ENCODE measurements at places on chromosomes 4 and X.

GRCh38 chr4:82124932-82125786, 248.6 kb downstream of the HNRNPD start:
- DNase-seq: no peak

DNA sequence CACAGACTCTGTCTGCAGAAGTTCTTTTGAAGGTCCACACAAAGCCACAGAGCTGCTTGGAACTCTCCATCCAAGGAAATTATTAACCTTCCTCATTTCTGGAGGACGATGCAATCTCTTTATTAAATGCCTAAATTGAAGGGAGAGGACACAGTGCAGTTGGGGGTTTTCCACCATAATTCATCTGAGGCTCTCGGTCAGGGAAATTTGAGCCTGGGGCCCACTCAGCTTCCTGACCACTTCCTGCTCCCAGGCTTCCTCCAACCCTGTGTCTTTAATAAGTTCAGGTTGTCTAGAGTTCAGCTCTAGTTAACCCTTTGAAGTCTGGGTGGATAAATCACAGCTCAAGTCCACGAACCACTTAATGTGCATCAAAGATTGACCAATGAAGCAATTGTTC, 58.5 kb downstream of the PRPS1 start:
- DNase-seq: peak; percentile 88

DNA sequence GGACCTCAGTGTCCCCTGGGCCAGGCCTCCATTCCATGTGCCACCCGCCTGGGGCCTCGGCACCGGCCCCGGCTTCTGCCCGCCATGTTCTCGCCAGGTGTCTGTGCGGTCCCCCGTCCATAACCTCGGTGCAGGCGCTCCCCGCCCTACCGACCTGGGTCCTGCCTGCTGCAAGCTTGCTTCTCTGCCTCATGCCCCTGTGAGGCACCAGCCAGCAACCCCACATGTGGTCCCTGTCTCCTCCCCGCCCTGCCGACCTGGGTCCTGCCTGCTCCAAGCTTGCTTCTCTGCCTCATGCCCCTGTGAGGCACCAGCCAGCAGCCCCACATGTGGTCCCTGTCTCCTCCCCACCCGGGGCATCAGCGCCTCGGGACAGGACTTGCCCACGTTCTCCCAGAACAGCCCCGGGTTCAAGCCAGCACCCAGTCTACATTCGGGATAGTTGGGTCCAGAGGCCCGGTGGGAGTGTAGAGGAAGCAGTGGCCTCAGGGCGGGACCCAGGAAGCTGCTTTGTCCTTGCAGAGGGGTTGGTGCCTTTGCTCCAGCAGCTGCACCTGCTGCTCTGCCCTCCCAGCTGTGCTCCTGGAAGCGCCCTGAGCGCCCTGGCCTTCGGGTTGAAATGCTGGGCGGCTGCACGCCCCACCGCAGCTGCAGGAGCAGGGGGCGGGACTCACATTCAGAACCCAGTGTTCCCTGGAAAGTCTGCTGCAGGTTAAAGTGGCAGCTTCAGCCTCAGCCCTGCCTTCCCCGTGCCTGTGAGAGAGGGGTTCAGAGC, 20.1 kb upstream of the UVSSA start:
- no peak for DNase-seq

DNA sequence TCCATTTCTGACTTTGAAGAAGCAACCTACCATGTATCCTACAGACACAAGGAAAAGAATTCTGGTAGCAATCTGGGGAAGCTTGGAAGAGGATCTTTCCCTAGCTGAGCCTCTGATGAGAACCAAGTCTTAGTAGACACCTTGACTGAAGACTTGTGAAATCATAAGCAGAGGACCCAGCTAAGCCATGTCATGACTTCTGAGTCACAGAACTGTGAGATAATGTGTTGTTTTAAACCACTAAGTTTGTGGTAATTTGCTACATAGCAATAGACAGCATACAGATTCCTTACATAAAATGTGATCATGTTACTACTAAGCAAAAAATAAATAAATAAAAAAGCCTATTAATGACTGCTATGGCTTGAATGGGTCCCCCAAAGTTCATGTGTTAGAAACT, 71.3 kb upstream of the ANKRD50 start:
- DNase-seq: no peak

- DNase-seq: peak; percentile 68
Observed at GRCh38 chrX:151871244-151871643, 41.4 kb upstream of the MAGEA4 start.
